ENCODE measurements at places on chromosomes 1 and 21.

GRCh38 chr1:217524787-217525520, 105.9 kb downstream of the GPATCH2 start:
- peak; percentile 11 for DNase-seq

DNA sequence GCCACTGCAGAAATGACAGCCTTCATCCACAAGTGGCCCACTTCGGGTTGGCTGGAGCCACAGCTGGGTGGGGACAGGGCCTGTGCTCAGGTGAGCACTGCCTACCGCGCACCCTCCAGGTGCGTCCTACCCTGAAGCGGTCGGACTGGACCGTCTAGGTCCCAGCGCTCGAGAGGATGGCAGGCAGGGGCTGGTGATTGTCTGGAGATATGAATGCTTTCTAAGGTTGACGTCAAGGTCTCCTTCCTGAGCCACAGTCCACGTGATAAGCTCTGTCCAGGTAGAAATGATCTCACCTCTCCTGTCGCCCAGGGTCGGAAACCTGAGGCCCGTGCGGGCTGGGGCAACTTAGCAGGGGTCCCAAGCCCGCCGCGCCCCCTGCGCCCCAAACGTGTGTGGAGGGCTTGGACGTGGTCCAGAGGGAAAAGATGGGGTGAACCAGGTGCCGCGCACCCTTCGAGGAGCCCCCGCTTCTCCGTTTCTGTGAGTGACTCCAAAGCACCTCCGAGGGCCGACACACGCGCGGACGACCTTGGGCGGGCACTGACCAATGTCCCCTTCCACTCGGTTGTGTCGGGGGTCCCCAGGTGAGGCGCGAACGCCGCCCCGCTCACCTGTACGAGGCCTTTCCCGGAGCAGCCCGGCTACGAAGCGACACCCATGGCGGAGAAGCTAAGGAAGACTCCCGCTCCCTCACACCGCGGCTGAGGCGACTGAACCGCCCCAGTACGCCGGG, 853 bp upstream of the DOP1B start:
- no peak for DNase-seq

DNA sequence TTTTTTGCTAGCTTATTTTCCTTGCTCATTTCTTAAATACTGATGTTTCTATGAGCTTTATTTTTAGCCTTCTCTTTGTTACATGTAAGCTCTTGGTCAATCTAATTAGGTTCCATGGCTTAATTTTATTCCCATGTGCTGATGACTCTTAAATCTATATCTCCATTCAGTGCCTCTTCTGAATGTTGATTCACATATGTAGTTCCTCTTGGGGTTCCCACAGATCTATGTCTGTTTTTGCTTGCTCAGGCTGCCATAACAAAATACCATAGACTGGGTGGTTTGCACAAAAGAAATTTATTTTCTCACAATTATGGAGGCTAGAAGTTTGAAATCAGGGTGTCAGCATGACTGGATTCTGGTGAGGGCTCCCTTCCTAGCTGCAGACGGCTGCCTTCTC, 58.3 kb upstream of the PLA2G4A start:
- DNase-seq: no peak

GRCh38 chr21:17613242-17613676, 558 bp upstream of the BTG3 start:
- DNase-seq: peak; percentile 33

GRCh38 chr21:33231526-33231925, 1.8 kb downstream of the IFNAR2 start:
- DNase-seq: no peak

DNA sequence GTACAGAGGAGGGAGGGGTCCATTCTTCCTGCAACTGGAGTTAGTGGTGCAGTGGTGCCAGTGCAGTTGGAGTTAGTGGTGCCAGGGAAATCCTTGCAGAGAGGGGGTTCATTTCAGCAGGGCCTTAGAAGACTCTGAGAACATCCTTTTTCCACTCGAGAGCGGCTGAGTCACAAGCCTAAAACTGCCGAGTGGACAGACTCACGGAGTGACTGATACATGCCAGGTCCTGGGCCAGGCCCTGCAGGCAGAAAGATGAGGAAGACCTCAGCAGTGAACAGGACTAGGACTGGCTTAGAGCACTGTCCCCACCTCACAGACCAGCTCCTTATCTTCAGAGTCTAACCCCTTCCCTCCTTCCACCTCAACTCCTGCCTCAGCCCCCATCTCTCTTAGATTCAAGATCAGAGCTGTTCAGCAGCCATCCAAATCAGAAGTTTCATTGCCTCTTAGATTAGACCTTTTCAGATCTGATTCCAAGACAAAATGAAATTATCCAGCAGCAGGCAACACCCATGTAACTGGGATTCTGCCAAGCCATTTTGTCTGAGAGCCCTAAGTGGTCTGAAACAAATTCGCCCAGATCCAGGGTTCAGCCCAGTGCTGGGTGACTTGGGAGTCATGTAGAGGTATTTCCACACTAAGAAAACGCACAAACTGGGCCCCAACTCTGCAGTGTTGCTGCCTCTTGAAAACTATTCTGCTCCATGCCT, 12.7 kb upstream of the IKBKE start:
- DNase-seq: no peak

DNA sequence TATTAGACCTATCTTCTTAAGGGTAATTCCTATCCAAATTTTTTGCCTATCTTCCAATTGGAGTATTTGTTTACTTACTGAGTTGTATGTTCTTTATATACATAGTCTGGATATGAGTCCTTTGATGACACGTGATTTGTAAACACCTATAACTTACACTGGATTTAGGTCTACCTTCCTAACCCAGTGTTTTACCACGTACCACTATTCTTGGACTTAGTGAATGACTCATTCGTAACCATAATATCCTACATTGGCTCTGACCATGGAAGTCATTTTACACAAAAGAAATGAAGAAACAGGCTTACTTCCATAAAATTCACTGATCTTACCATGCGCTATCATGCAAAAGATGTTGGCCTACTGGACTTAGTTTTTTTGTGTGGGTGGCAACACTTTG, 23.9 kb upstream of the ZZZ3 start:
- no peak for DNase-seq

- no peak for DNase-seq
Measured at GRCh38 chr1:241734533-241734932, 82.5 kb downstream of the WDR64 start.

GRCh38 chr1:76141929-76142328, 67.4 kb downstream of the ST6GALNAC3 start:
- no peak for DNase-seq

GRCh38 chr21:44773291-44773932, 28.2 kb downstream of the UBE2G2 start:
- no peak for DNase-seq

GRCh38 chr1:7558481-7558880, 212.6 kb upstream of the VAMP3 start:
- no peak for DNase-seq

DNA sequence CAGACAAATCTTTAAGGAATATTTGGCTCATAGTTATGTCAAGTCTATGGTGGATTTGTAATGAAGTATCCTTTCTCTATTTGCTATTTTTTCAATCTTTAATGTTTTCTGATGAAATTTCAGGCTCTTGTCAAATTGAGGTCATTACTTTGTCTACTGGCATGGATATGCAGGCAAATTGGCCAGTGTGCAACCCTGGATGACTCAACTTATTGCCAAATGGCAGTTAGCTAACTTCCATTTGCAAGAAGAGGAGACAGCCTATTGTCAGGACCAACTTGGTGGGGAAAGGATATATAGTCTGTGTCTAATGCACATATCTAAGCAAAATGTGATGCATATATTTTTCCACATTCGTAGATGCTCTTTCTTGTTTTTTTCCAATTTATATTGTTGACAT, 530.5 kb downstream of the PTBP2 start:
- peak; percentile 11 for DNase-seq

DNA sequence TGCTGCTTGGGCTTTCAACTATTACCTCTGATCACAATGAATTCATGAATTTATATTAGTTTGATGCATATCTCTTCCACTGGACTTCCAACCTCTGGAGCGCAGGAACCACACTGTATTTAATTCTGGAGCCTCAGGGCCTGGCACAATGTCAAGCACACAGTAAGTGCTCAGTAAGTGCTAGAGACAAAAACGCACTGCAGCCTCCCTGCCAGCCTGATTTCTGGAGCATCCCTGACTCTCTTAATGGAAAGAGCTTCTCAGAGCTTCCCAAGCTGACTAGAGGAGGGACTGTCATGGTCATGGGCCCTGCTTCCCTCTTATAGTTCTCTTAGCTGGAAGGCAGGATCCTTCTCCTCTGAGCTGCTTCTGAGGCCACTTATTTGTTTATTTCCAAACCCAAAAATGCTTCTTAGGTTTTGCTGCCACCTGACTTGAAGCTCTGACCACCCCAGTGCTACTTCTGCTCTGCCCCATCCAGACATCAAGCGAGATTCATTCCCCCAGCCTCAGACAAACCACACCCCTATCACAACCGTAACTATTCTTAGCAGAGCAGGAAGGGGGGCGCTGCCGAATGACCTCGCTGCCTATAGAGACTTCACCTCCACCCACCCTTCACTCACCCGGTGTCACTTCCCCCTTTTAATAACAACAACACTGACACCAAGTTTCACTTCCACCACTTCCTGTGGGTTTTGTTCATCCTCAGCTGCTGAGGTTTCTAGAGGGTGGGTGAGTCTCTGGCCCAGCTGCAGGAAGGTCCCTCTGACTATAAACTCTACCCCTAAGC, 33.6 kb downstream of the NUAK2 start:
- peak; percentile 55 for DNase-seq

- DNase-seq: no peak
Measured at GRCh38 chr1:153426809-153427208, 10.5 kb downstream of the S100A7A start.

DNA sequence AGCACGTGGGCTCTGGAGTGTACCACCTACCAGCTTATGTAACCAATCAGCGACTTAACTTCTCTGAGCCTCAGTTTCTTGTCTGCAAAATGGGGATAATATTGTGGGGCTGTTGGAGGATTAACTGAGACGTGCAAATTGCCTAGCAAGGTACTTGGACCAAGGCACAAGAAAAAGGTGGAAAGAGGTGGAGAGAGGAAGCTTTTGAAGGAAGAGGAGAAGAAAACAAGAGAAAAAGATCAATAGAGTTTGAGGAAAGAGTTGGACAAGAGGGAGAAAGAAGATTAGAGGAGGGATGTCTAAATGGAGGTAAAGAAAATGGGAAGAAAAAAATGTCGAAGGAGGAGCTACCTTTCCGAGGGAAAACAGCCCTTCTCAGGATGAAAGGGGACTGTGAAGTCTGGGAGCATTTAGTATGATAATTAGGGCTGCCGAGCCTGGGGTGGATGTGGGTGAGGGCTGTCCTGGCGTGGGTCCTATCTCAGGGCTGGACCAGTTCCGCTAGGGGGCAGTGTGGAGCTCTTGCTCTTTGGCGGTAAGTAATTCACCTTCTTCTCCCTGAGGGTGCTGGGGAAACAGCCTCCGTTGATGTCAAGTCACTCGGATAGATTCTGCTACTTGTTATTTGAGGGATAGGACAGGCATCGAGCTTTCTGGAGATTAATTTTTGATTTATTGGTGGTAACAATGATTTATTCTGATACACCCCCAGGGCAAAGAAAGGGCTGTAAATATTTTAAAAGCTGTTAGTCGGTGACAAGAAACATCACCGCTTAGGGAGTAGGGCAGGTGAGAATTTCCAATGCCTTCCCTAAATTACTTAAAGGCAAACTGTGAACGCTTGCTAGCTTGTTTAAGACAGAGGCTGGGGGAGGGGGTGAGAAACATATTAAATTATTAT, 79.0 kb upstream of the NFASC start:
- DNase-seq: peak; percentile 33

DNA sequence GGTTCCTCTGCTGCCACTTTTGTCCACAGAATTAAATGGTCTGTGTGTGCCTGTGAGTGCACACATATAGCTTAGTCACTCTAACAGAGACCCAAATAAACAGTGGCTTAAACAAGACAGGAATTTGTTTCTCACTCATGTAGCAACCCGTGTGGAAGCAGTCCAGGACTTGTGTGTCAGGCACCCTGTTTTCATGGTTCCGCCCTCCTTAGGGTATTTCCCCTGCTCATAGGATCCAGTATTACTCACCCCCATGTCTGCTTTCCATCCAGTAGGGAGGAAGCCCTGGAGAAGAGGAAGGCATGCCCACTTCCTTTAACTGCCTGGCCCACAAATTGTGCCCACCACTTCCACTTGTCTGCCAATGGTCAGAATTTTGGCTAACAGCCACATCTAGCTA, 41.3 kb upstream of the TACSTD2 start:
- DNase-seq: no peak

GRCh38 chr21:35398346-35398982, 349.4 kb upstream of the RUNX1 start:
- DNase-seq: no peak

DNA sequence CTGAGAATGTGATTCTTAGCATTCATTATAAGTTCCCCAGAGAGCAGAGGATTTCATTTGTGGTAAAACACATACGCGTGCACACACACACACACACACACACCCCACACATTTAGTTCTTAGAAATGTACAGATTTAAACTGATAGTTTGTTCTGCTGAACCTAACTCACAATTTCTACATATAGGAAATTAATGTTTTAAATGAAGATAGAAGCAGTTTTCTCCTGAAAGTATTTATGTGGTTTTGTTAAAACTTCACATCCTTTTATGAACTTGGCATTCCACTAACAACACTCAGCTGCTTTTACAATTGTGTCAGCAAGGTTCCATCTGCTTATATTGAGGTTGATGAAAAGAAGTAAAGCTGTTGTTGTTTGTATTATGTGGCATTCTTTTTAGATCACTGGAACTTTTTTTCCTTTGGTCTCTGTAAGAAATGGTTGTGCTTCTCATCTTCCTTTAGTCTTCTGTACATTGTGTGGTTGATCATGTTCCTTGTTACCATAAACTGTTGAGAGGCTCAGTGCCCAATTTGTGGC, 41.6 kb downstream of the AK4 start:
- no peak for DNase-seq

DNA sequence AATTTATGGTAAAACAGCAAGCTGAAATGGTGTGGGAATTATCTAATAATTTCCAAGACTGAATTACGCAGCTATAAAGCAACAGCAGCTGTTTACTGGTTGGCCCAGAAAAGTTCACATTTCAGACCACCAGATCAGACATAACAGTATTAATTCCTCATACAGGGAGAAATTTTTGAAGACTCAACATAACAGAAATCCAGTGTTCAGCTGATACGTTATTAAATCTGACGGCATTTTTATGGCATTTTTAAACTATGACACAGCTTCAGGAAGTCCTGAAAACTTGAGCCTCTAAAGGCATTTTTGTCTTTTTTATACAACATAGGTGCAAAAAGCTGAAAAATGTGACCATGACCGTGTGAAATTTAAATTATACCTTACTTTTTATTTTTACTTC, 91.2 kb downstream of the APP start:
- DNase-seq: peak; percentile 18
